Activated CD8-positive, alpha-beta memory T cell treated with anti-CD3 and anti-CD28 coated beads for 4 hours (primary cell): ENCODE measurements at places on chromosomes 5 and 9.

DNA sequence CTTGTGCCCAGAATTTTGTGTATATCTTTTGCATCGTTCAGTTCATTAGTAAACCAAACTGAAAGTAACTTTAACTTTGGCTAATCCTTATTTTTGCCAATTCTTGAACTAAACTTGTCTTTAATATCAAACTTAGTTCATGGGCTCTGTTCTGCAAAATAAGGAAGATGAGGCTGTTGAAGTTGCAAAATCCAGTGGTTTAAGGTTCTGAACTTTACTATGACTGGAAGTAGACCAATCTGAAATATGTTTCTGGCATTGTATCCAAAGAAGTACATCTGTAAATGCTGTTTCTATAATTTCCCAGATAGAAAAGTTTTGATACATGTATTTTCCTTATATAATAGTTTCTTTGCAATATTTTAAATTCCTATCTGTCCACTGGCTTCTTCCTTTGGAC is 238.1 kb downstream of the CETN3 start:
- no peak for DNase-seq

DNA sequence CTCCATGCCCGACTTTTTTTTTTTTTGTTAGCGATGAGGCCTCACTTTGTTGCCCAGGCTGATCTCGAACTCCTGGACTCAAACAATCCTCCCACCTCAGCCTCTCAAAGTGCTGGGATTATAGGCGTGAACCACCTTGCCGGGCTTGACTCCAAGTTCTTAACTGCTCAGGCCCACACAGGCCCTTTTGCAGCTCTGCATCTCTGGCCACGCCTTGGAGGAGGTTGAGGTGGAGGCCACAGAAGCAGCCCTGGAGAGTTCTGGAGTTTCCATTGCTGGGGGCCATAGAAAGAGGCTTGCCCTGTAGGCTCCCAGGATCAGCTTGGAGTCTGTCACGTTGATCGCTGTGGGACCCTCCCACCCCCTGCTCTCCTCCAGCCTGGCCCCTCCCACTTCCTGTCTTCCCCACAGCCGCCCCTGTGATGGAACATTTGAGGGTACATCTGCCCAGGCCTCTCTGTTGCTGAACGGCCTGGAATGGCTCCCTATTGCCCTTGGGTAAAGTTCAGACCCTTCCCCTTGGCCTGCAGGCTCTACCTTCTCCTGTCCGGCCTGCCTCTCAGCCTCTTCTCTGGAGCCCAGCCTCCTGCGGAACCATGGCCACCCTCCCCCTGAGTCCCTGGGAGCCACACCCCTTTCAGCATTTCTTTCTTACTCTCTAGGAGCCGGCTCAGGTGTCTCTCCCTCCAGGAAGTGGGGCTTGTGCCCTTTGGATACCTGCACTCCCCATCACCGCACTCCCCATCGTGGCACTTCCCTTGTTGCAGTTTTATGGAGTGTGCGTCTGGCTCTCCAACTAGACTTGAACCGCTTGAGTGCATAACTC is 30.4 kb upstream of the IER5L start:
- peak; percentile 47 for DNase-seq

- DNase-seq: no peak
These were observed 155.4 kb downstream of the DTWD2 start for GRCh38 chr5:118832974-118833373.

GRCh38 chr9:99437145-99437544 is 215.1 kb downstream of the SEC61B start:
- no peak for DNase-seq

DNA sequence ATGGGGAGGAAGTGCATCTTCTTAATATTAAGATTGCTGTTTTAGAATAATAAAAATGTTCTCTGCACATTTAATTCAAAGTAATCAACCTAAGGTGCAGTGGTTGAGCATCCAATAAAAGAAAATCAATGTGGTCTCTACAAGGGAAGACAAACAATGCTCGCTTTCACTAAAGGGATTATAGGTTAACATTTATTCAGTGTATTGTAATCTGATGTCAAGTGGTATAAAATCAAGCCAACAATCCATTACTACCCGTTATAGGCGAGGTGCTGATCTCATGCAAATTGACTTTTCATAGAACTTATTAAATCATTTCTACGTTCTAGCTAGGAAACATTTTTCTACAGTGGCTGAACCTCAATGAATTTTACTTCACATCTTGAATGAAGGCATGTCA is 773.9 kb downstream of the NR2F1-AS1 start:
- DNase-seq: no peak

DNA sequence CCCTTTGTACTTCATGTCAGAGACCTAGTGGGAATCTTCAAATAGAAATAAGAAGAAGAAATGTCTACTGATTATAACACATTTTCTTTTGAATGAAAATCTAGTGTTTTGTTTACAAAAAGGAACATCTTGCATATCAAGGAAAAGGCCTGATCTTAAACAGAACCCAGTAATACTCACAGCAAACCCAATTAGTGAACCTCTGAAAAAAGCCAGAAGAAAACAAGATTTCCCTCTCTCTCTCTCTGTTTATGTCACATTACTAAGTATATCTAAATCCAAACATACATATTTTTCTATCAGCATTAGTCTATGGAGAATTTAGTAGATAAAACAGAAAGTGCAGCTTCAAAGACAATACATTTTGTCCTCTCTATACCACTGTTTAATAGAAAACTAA is 457.9 kb downstream of the NR2F1-AS1 start:
- DNase-seq: no peak

DNA sequence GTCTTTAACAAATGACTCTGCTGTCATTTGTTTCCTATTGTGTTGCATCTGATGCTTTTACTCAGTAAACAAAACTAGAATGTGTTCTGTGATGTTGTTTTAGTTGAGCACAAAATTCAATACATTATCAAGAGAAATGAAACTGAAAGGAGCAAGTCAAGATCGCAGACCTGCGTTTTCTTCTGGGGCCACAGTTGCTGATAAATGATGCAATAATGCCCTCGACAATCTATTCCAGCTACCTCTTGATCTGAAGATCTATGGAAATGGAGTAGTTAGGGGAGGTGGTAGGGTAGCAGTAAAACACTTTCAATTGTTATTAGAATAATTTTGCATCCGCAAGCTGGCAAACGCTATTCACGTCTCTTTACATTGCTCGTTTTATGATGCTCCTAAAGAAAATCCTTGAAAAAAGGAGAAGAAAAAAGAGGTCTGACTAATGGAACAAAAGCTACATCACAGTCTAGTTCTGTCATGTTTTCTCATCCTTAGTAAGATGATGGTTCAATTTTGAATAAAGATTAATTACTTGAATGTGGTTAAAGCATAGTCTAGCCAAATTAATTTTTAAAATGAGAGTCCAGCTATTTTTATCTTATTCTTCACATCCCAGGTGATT is 1.6 kb downstream of the ZNF366 start:
- no peak for DNase-seq

GRCh38 chr9:15377625-15378540 is 44.8 kb upstream of the SNAPC3 start:
- no peak for DNase-seq

DNA sequence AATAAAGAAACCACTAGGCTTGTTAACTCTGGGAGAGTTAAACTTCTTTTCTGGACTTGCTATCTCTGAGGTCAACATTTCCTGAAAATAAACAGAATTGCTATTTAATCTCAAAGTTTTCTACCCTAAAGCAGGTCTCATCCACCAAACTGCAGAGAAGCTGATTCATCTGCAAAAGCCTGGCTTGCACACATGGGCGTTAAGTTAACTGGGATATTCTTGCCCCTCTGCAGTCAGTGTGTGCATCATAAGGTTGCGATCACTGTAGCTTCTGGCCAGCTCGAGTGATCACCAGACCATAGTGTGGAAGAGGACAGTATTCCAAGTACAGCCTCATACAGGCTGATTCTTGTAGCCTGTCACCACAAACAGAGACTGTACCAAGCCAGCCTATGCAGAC is 99.2 kb downstream of the SPOCK1 start:
- DNase-seq: no peak

DNA sequence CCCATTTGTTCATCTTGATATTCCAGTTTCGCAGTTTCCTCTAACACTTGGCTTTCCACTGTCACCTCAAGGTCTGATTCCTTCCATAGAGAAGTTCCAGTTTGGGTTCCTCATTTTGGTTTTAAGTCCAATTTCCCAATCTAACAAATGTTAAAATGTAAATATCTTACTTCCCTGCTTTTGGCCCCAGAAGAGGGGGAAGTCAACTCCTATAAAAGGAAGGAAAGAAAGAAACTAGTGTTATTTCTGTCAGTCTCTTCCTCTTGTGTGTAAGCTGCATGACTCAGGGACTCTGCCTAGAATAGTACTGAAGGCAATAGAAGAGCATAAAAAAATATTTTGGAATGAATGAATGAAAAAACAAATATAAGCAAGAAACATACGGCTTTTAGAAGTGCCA is 127.5 kb upstream of the CCNG1 start:
- DNase-seq: no peak

DNA sequence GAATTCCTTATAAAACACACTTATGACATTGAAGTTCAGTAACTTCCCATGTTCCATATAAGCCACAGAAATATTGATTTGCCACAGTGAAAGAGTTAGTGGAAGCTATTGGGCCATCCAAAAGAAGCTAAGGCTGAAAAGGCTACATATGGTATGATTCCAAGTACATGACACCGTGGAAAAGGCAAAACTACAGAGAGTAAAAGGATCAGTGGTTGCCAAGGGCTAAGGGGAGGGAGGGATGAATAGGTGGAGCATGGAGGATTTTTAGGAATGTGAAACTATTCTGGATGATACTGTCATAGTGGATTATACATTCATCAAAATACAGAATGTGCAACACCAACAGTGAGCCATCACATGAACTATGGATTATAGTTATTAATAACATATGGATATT is 109.7 kb downstream of the F2RL2 start:
- DNase-seq: no peak

- no peak for DNase-seq
These were observed 62.3 kb downstream of the GCNT1 start for GRCh38 chr9:76521244-76521681.

- no peak for DNase-seq
These were observed 20.6 kb upstream of the PSIP1 start for GRCh38 chr9:15531380-15531779.

- DNase-seq: peak; percentile 81
These were observed 36.8 kb upstream of the TEX48 start for GRCh38 chr9:114718801-114719221.

DNA sequence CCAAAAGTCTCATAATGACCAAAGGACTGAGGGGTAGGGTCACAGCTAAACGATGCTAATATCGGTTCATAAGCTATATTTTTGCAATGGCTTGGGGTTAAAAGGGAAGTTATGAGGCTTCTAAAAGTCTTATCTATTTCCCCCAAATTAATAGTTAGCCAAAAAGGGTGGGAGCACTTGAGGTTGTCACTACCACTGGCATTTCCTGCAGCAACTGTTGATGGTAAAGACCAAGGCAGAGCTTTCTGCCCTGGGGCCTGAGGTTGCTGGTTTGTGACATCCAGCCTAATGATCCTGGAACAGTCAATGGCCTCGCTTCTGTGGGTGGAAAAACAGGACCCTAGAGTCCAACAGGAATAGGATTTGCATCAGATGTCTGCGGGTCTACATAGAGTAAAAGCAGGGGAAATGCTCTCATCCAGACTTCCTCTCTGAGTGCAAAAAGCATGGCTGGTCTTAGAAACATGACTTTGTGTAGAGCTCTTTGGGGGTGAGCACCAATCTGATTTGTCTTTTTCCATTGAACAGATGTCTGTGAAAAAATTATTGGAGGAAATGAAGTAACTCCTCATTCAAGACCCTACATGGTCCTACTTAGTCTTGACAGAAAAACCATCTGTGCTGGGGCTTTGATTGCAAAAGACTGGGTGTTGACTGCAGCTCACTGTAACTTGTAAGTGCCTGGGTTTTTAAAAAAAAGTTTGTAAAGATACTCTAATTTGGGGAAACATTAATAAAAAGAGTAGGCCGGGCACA is 2.7 kb downstream of the GZMA start:
- no peak for DNase-seq

DNA sequence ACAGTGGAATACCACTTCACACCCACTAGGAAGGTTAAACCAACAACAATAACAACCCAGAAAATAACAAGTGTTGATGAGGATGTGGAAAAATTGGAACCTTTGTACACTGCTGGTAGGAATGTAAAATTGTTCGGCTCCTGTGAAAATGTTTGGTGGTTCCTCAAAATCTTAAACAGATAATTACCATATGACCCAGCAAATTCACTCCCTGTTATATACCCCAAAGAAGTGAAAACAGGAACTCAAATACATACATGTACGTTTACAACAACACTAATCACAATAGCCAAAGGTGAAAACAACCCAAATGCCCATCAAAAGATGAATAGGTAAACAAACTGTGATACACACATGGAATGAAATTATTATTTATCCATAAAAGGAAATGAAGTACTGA is 178.5 kb upstream of the PHYKPL start:
- DNase-seq: no peak

DNA sequence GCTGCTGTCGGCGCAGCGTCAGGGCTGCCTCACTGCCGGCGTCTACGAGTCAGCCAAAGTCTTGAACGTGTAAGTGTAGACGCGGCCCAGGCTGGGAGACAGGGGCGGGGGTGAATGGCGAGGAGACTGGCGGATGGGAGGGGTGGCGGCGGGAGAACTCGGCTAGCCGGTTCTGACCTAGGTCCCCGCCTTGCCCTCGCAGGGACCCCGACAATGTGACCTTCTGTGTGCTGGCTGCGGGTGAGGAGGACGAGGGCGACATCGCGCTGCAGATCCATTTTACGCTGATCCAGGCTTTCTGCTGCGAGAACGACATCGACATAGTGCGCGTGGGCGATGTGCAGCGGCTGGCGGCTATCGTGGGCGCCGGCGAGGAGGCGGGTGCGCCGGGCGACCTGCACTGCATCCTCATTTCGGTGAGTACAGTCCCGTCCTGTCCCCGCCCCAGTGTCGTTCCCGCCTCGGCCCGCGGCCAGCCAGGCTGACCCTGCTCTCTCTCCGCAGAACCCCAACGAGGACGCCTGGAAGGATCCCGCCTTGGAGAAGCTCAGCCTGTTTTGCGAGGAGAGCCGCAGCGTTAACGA is 745 bp downstream of the GADD45G start:
- peak; percentile 44 for DNase-seq

DNA sequence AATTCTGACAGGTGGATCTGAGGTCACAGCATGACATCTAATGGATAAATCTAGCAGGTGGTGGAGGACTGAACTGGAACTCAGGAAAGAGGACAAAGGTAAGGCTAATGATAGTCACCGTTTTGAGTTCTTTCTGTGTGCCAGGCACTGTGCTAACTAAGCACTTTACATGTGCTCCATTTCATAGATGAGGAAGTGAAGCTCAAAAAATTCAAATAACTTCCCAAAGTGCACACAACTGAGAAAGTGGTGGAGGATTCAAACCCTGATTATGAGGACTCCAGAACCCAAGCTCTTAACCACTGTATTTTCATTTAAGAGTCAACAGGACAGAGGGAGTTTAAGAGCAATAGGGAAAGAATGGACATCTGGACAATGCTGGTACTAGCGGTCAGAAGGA is 7.1 kb upstream of the DELE1 start:
- no peak for DNase-seq

DNA sequence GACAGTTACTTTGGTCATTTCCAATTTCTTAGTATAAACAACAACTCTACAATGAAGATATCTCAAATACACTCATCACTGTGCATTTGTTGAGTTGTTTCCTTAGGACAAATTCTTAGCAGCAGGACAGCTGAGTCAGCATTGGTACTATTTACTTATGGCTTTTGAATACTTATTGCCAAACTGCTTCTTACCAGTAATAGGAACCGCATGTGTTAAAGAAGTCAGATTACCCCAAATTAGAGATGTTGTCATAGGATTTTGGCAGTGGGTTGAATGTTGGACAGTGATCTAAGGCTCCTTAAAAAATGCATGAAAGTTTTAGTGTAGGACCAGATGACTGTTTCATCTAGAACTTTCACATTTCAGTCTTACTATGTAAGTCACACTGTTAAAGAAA is 280.1 kb upstream of the DMRT1 start:
- DNase-seq: no peak
